Hypothalamus (tissue), 51 donors: ENCODE measurements at places on chromosomes 5 and 9.

GRCh38 chr5:83562791-83563557 is 91.4 kb downstream of the VCAN start:
- DNase-seq, result peak; percentile 46

- no peak for DNase-seq
Observed at GRCh38 chr5:72543365-72543764, 36.2 kb upstream of the ZNF366 start.

- DNase-seq, result no peak
Observed at GRCh38 chr9:132163876-132164603, 2.2 kb downstream of the NTNG2 start.

- DNase-seq, result no peak
Observed at GRCh38 chr5:133751421-133751820, 139.1 kb upstream of the FSTL4 start.

- DNase-seq, result no peak
Observed at GRCh38 chr5:67416133-67416937, 219.7 kb upstream of the CD180 start.

- DNase-seq, result peak; percentile 4
Observed at GRCh38 chr5:168946363-168946762, 354.6 kb downstream of the SLIT3 start.

DNA sequence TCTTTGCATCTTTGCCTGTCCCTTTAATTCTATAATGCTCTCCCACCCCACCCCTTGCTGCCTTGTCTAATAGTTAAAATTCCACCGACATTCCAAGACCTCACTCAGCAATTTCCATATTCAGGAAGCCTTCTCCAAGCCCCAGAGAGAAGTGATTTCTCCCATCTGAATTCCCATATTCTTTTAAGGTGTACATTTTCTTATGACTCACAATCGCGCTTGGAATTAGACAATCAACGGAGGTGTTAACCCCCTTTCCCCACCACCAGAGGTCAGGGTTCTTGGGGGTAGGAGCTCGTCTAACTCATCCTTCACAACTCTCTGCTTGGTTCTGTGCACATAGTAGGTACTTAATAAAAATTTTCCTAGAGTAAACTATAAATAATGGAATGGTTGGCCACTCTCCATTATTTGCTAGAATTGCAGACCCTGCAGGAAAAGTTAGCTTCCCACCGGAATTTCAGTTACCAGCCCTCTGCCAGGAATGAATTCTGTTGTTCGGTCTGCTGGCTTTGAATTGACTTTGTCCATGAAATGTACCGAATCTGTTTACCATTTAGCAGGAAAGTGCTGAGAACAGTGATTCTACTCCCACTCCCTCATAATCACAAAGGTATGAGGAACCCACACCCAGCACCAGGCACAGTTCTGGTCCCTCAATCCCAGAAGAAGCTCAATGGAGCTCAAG is 5.0 kb downstream of the KCNIP1 start:
- no peak for DNase-seq

- DNase-seq, result no peak
Observed at GRCh38 chr5:16920109-16920816, 15.8 kb downstream of the MYO10 start.

DNA sequence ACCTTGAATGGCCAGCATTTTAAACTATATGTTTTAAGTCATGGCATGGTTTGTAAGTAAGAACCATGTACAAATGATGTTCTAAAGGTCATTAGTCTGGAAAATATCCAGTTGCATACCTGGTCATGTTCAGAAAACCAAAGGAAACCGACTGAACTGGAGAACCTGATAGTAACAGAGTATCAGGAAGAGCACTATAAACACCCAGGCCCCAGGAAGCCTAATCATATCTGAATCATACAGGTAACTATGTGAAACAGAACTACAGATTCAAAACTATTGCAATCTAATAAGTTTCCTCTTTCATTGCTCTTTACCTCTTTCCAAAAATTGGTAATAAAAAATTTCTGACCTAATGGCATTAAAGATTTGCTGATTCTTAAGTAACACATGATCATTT is 500.3 kb downstream of the ARHGEF28 start:
- DNase-seq, result no peak

GRCh38 chr9:132482196-132482813 is 72.3 kb downstream of the CFAP77 start:
- no peak for DNase-seq

GRCh38 chr9:14159440-14160216 is 154.3 kb downstream of the NFIB start:
- no peak for DNase-seq

- DNase-seq, result no peak
Observed at GRCh38 chr5:111478898-111479297, 33.4 kb downstream of the STARD4 start.

DNA sequence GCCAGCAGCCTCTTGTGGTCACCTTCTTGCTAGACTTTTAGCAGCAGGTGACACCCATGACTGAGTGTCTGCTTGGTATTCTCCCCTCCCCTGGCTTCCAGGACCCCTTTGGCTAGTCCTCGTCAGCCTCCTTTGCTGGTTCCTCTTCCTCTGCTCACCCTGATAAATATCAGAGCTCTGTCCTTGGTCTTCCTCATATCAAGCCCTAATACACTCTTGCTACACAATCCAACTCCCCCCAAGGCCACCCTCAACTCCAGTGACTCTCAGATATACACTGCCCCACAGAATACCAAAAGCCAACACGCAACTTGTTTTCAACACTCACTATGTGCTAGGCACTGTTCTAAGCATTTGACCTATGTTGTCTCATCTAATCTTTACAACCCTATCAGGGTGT is 30.3 kb upstream of the LCP2 start:
- DNase-seq, result no peak

- no peak for DNase-seq
Observed at GRCh38 chr5:3590161-3590966, 5.3 kb upstream of the IRX1 start.

- no peak for DNase-seq
Observed at GRCh38 chr9:115328677-115329076, 210.7 kb upstream of the TNC start.
